ENCODE measurements at places on chromosomes 5 and 9.

- no peak for DNase-seq
- H3K36me3 ChIP-seq = no peaks in the 10 kb centered on the region
- no peak overlapping the region for H3K4me3 ChIP-seq
- no peak overlapping the region for H3K27ac ChIP-seq
Measured at GRCh38 chr5:68465133-68465532, 249.6 kb downstream of the PIK3R1 start.

- H3K27me3 ChIP-seq = no peaks in the 10 kb centered on the region
- no peak overlapping the region for H3K27ac ChIP-seq
- H3K36me3 ChIP-seq = no peaks in the 10 kb centered on the region
- H3K4me3 ChIP-seq = no peak overlapping the region
- DNase-seq = no peak
- peaks cover 7% of the 10 kb centered on the region for H3K4me1 ChIP-seq
Measured at GRCh38 chr5:100690036-100690560, 154.9 kb downstream of the FAM174A start.

- H3K27me3 ChIP-seq = peaks cover 4% of the 10 kb centered on the region
- DNase-seq = no peak
- H3K27ac ChIP-seq = no peak overlapping the region
- H3K4me3 ChIP-seq = no peak overlapping the region
- H3K36me3 ChIP-seq = no peaks in the 10 kb centered on the region
Measured at GRCh38 chr5:109307456-109307855, 102.3 kb downstream of the PJA2 start.

GRCh38 chr5:169886033-169886432 is 94.3 kb downstream of the INSYN2B start:
- peaks cover 5% of the 10 kb centered on the region for H3K4me1 ChIP-seq
- H3K36me3 ChIP-seq = no peaks in the 10 kb centered on the region
- H3K4me3 ChIP-seq = no peak overlapping the region
- no peak overlapping the region for H3K27ac ChIP-seq
- DNase-seq = no peak
- peaks cover 38% of the 10 kb centered on the region for H3K27me3 ChIP-seq

DNA sequence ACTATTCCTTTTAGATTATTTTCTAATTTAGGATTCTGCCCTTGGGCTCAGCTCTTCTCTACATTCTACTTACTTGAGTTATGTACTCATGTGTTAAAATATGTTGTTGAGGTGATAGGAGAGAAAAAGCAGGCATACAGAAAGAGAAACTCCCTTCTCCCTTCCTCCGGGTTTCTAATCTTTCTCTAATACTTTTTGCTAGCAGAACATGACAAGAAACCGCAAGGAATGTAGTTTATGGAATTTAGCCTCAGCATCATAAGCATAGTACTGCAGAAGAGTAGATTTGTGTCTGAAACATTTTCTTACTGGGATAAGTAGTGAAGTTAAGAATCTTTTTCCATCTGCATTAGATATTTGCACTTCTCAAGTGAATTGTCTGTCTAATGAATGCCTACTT is 139.5 kb upstream of the CYLC2 start:
- no peak for DNase-seq
- H3K27me3 ChIP-seq = peaks cover 6% of the 10 kb centered on the region
- peaks cover 3% of the 10 kb centered on the region for H3K4me1 ChIP-seq
- H3K27ac ChIP-seq = no peak overlapping the region
- no peak overlapping the region for H3K4me3 ChIP-seq
- H3K36me3 ChIP-seq = no peaks in the 10 kb centered on the region

GRCh38 chr5:32042551-32042961 is 131.6 kb downstream of the GOLPH3 start:
- no peaks in the 10 kb centered on the region for H3K27me3 ChIP-seq
- no peak for DNase-seq
- H3K4me1 ChIP-seq = peaks cover 11% of the 10 kb centered on the region
- H3K4me3 ChIP-seq = no peak overlapping the region
- H3K36me3 ChIP-seq = peaks cover 18% of the 10 kb centered on the region
- no peak overlapping the region for H3K27ac ChIP-seq

DNA sequence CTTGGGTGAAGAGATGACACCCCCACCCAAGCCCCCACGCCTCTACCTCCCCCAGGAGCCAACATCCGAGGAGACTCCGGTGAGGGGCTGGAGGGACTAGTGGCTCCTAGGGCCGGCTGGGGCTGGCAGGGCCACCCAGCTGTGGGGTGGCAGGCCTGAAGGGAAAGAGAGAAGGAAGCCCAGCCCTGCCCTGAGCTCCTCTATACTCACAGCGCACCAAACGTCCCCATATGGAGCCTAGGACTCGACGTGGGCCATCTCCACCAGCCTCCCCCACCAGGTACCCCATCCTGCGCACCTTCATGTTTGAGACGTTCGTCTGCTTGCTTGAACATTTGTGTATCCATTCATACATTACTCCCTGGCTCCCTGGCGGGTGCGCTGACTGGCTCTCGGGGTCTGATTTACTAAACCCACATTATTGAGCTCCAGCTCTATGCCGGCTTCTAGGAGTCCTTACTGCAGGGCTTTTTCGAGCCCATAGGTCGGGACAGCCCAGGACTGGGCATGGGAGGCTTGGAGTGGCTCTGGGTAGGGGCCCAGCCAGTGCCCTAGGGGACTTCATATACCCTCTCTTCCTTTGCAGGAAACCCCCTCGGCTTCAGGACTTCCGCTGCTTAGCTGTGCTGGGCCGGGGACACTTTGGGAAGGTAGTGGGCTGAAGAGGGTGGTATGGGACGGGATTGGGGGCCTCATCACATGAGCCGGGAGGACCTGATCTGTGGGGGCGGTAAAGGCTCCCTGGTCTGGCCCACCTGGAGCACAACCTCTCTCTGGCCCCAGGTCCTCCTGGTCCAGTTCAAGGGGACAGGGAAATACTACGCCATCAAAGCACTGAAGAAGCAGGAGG is 9.1 kb downstream of the ZDHHC12 start:
- H3K27me3 ChIP-seq = no peaks in the 10 kb centered on the region
- H3K36me3 ChIP-seq = no peaks in the 10 kb centered on the region
- no peak for DNase-seq
- H3K4me1 ChIP-seq = no peaks in the 10 kb centered on the region
- no peak overlapping the region for H3K27ac ChIP-seq
- no peak overlapping the region for H3K4me3 ChIP-seq

Measured in mesothelial cell of epicardium (in vitro differentiated cells).